ENCODE measurements at places on chromosomes 2 and 18.

DNA sequence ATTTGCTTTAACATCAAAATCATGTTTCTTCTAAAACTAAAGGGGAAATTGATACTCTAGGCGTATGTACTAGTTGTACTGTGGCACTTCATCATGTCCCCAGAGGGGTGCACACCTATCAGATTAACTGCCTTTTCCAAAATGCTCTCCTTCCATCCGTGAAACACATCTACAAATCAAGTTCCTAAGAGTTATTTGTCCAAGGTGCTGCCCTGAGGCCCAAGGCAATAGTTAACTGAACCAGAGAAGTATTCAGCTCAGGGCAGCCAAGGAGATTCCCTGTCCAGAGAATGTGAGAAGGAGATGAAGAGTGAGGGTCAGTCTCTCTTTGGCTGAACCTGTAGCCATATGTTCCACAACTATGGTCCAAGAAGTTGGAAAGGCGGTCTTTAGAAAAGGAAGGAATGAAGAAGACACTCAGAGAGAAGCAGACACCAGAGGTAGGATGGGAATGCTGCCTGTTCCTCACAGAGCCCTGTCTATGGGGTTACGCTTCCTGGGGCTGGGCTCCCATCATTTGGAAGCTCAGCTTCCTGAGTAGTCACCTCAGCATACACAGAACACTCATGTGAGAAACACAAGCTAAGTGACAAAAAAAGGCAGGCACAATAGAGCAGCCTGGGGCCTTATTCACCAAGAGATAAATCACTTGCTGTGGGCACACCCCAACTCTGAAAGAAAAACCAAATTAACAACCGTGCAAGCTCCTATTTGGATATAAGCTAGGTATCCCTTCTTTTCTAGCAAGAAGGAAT lies 55.6 kb downstream of the ANKRD44 start:
- DNase-seq = no peak

GRCh38 chr2:55865096-55865835 lies 58.3 kb downstream of the EFEMP1 start:
- no peak for DNase-seq

GRCh38 chr18:3457261-3457724 lies 7.3 kb downstream of the TGIF1 start:
- DNase-seq = no peak

DNA sequence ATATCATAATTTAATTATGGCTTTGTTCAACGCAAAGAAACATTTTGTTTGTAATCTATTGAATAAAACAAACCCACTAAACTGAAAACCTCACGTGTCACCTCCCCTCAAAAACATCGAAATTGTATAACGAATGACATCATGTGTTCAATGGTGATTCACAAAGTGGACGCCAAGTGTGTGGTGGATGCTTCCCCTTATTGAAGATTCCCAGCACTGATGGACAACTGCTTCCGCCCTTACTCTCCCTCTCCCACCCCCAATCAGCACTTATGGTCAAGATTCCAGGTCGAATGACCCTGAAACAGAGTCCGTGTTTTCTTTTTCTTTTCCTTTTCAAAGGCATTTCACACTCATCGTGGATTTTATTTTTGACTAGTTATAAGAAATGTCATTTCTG lies 383.0 kb upstream of the SMIM21 start:
- DNase-seq = no peak

GRCh38 chr2:29130295-29130694 lies 15.1 kb downstream of the CLIP4 start:
- DNase-seq = no peak
